Uterus (tissue), 4 donors: ENCODE measurements at places on chromosomes 2 and 18. TPM values are rescaled to one million over a fixed set of nuclear protein-coding genes. Genes with fewer than 3 reads are reported as not detected.
A peak's percentile ranks its signal among the peaks of the same experiment; 100 is the strongest.

- H3K36me3 ChIP-seq, result no peaks in the 10 kb centered on the region
- no peak overlapping the region for H3K27ac ChIP-seq
- H3K4me3 ChIP-seq, result no peak overlapping the region
- no peaks in the 10 kb centered on the region for H3K27me3 ChIP-seq
- H3K4me1 ChIP-seq, result no peaks in the 10 kb centered on the region
Observed at GRCh38 chr2:201835066-201835465, 28.7 kb downstream of the CDK15 start.

DNA sequence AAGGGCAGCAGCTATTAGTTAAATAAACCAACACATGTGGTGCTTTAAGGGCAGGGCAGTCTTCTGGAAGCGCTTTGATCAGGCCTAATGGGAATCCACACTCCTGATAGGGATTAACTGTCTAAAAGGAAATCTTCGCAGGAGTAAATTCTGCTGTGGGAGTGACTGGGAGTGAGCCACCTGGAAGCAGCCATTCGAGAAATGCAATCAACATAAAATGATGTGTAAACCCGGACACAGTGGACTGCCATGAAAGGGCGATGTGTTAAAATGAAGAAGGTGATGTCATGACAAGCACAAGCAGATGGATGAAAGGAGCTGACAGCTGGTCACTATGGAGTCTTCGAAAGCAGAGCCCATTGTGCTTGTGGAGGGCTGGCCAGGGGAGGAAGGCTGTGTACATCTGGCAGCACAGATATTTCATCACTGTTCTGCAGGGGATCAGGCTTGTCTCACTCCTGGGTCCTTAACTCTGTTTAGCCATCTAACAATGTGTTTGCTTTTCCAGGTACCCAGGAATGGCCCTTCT lies 24.8 kb upstream of the GALNT14 start:
- H3K27ac ChIP-seq, result no peak overlapping the region
- no peaks in the 10 kb centered on the region for H3K4me1 ChIP-seq
- DNase-seq, result no peak
- no peaks in the 10 kb centered on the region for H3K27me3 ChIP-seq
- no peaks in the 10 kb centered on the region for H3K36me3 ChIP-seq

DNA sequence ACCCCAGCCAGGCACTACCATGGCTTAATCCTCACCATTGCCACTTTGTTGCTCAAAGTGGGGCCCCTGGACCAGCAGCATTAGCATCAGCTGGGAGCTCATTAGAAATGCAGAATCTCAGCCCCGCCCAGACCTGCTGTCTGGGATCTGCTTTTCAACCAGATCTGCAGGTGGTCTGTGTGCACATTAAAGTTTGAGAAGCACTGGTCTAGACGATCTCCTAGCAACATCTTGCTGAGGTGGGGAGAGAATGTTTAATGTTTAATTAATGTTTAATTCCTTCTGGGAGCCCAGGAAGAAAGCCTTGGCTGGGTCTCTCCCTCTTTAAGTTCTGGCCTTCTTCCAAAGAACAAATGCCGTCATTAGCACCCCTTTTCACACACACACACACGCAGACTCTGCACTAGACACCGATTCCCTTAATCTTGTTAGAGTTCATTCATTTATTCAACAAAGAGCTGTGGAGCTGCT lies 53.7 kb downstream of the EDAR start:
- no peaks in the 10 kb centered on the region for H3K4me1 ChIP-seq
- no peaks in the 10 kb centered on the region for H3K27me3 ChIP-seq
- no peaks in the 10 kb centered on the region for H3K36me3 ChIP-seq
- H3K4me3 ChIP-seq, result no peak overlapping the region

DNA sequence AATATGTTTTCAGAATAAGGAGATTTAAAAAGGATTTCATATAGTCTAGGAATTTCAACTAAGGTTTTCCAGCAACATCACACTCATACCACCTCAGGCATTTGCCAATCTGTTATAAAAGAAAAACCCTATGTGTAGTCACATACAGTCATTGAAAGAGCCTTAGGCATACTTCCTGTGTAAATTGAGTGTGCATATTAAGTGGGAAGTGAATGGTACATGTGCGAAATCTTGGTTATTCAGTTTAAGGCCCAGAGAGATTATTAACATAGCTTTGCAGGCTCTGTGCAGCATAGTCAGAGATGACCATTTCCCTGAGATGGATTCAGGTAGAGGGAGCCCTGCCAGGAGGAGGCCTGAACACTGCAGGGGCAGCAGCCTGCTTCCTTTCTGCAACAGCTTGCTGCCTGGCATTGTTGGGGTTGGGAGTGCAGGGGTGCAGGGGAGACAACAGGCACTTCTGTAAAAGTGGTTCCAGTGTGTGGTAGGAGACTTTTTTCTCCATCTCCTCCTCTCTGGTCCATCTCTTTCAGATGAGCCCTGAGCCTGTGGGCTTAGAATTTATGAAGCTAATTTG lies 100.1 kb upstream of the OSR1 start:
- DNase-seq, result no peak
- no peaks in the 10 kb centered on the region for H3K4me1 ChIP-seq
- H3K27me3 ChIP-seq, result no peaks in the 10 kb centered on the region

GRCh38 chr2:241445426-241445825 lies 63.0 kb downstream of the STK25 start:
- no peak overlapping the region for H3K4me3 ChIP-seq
- H3K27me3 ChIP-seq, result no peaks in the 10 kb centered on the region
- DNase-seq, result no peak
- H3K4me1 ChIP-seq, result no peaks in the 10 kb centered on the region

- no peaks in the 10 kb centered on the region for H3K27me3 ChIP-seq
- no peak overlapping the region for H3K4me3 ChIP-seq
- H3K36me3 ChIP-seq, result no peaks in the 10 kb centered on the region
- no peaks in the 10 kb centered on the region for H3K4me1 ChIP-seq
Observed at GRCh38 chr2:3169106-3169870, 208.3 kb downstream of the EIPR1 start.

DNA sequence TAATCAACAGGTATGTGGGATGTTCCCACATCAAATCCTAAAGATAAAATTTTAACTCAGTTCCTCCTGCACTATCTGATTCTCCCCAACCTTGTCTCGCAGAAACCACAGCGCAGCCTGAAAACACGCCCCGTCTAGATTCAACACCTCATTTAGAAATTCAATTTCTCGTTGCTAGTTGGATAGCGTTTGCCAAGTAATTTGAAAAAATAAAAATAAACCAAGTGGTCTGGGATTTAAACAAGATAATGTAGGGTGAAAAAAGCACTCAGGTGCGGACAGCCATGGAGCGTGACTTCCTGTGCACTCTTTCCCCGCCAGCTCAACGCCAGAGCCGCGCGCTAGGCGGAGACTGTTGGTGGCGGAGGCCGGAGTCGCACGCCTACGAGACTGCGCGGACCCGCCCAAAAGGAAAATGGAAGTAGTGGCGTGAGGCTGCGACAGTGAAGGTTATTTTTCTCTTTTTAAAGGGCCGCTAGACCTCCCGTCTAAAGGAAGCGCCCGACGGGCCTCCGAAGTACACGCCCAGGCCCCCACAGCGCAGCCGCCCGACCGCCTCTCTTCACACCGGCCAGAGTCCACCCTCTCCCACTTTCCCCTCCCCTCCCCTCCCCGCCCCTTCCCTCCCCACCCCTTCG lies 615 bp upstream of the CCNT2 start:
- no peaks in the 10 kb centered on the region for H3K27me3 ChIP-seq
- peak overlapping the region; percentile 96 for H3K4me3 ChIP-seq
- DNase-seq, result no peak
- H3K27ac ChIP-seq, result peak overlapping the region; percentile 95
- H3K36me3 ChIP-seq, result no peaks in the 10 kb centered on the region

Gene EVA1A
- 2.3 TPM for total RNA-seq

Gene ARHGAP15
- 4.4 TPM for total RNA-seq

GRCh38 chr2:9954136-9954535 lies 2.6 kb downstream of the GRHL1 start:
- H3K27me3 ChIP-seq, result no peaks in the 10 kb centered on the region
- no peak overlapping the region for H3K27ac ChIP-seq
- H3K4me3 ChIP-seq, result no peak overlapping the region
- H3K4me1 ChIP-seq, result no peaks in the 10 kb centered on the region
- no peak for DNase-seq
- H3K36me3 ChIP-seq, result no peaks in the 10 kb centered on the region

Gene GTF2A1L
- 86.8 TPM for total RNA-seq

Gene HOXD13
- not detected for total RNA-seq

DNA sequence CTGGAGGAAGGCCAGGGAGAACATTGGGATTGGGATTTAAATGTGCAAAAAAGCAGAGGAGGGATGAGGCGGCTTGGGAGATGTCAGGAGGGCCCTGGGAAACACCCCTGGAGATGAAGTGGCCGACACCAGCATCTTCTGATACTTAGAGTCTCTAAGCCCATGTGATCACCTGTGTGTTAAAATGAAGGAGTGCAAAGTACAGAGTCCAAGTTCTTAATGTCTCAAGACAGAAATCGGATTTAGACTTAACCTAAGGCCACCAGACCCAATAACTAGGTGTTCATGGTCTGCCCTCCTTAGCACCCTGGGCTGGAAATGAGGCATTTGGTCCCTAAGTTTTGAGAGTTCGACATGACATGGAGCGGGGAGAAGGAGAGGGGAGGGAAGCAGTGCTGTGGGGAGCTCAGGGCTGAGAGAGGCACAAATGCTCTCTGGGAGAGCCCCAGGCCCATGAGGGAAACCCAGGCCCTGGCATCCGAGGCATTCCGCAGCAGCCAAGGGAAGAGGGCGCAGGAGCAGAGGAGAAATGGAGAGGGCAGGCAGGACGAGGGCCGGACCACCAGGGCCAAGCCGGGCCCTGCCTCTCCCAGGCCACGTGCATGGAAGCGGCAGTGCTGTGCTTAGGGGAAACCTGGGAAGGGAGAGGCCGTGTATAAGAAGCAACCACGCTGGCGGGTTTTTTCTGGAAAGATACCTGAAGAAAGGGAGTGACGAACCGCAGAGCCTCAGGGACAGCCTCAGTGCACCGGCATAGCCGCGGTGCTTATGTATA lies 63.3 kb downstream of the SFXN5 start:
- no peak overlapping the region for H3K4me3 ChIP-seq
- no peaks in the 10 kb centered on the region for H3K27me3 ChIP-seq
- DNase-seq, result peak; percentile 1
- no peak overlapping the region for H3K27ac ChIP-seq
- no peaks in the 10 kb centered on the region for H3K36me3 ChIP-seq

DNA sequence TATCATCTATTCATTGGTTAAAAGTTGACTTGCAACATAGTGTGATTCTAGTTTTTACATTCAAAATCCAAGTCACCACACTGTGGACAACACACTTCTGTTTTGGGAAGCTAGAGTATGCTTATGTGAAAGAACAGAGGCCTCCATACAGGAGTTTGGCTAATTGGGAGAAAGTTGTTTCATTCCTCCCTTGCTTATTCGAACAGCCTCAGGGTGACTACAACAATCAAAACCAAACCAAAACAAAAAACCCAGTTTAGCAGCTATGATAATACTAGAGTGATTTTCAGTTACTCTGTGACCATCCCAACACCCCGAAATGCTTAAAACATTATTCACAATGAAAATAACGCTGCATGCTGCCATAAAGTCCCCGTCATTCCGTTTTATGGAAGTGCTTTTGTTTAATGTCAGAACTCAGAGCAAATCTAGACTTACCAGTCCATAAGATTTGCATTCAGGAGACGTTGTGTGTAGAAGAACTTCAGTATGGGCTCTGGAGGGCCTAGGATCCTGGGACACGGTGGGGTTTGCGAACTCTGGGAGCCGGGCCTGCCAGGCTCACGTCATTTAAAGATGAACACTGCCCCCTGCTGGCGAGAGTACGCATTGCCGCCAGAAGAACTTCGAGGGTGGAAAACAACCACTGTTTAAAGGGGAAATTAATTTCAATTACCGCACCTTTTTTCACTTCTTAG lies 111.4 kb downstream of the FTCDNL1 start:
- peaks cover 5% of the 10 kb centered on the region for H3K4me1 ChIP-seq
- no peaks in the 10 kb centered on the region for H3K27me3 ChIP-seq
- no peak overlapping the region for H3K27ac ChIP-seq
- no peak overlapping the region for H3K4me3 ChIP-seq
- peak; percentile 60 for DNase-seq
- no peaks in the 10 kb centered on the region for H3K36me3 ChIP-seq

DNA sequence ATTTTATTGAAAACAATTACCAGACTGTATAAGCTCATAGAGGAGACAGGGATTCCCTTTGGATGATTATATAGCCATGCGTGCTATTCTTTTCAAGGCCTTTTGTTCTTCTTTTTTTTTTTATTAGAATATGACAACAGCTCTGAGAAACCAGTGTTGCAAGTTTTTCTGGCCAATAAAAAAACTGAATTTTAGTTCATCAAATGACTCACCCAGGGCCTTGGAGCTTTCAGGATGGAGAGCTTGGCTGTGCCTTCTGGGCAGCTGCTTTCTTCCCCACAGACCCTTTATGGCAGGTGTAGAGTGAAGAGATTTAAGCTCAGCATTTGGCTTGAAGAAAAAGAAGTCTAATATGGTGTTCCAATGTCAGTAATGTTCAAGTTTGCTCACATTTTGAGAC lies 497.9 kb upstream of the FANCL start:
- no peak overlapping the region for H3K4me3 ChIP-seq
- no peaks in the 10 kb centered on the region for H3K4me1 ChIP-seq
- no peak for DNase-seq
- no peaks in the 10 kb centered on the region for H3K36me3 ChIP-seq
- no peaks in the 10 kb centered on the region for H3K27me3 ChIP-seq

DNA sequence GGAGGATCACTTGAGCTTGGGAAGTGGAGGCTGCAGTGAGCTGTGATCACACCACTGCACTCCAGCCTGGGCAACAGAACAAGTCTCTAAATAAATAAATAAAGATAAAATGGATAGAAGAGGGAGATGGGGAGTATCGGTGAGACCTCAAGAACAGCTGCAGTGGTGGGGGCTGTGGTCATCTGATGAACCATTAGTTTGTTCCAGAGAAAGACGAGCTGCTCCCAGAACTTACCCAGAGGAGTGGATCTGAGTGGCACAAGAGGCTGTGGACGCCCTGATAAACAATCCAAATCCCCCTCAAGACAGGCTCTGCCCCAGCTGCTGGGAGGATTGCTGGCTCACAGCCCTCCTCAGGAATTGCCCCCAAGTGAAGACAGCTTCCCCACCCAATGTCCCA lies 26.7 kb downstream of the TMEM127 start:
- DNase-seq, result no peak
- H3K36me3 ChIP-seq, result no peaks in the 10 kb centered on the region
- no peak overlapping the region for H3K27ac ChIP-seq
- H3K4me3 ChIP-seq, result no peak overlapping the region
- no peaks in the 10 kb centered on the region for H3K27me3 ChIP-seq

DNA sequence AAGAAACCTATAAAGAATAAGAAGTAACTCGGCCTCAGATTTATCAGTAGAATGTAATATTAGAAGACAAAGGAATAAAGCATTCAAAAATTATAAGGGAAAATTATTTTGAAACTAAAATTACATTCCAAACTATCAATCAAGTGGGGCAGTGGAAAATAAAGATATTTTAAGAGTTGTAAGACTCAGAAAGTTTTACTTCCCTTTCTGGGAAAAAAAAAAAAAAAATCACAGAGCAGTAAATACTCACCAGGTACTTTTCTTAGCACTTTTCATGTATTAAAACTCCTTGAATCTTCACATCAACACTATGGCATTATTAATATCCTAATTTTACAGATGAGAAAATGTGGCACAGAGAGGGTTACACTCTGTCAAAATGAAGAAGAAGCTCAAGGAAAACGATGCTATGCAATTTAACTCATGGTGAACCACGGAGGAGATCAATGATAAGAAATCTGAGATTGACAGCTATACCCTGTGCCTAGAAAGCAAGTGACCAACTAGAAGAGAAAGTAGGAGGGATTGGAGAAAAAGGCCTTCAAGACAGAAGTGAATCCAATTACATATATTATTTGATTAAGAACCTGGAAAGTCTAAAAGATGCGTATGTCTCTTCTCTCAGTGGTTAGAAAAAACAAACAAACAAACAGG lies 238.9 kb upstream of the ID2 start:
- H3K27me3 ChIP-seq, result no peaks in the 10 kb centered on the region
- H3K27ac ChIP-seq, result no peak overlapping the region
- no peak for DNase-seq
- no peak overlapping the region for H3K4me3 ChIP-seq
